ENCODE measurements at places on chromosomes 11 and 22. TPM values are rescaled to one million over a fixed set of nuclear protein-coding genes. Genes with fewer than 3 reads are reported as not detected.

TENM4 gene
- 51.9 TPM for total RNA-seq

MRGPRF gene
- 33.6 TPM for total RNA-seq

PDXP gene
- 13.8 TPM for total RNA-seq

PLXNB2 gene
- total RNA-seq = 118 TPM

PVALB gene
- not detected for total RNA-seq

E2F8 gene
- total RNA-seq = 2.0 TPM

SLC5A1 gene
- total RNA-seq = not detected

OR8A1 gene
- total RNA-seq = not detected

MS4A15 gene
- total RNA-seq = not detected

CABP4 gene
- total RNA-seq = not detected

OR8G5 gene
- not detected for total RNA-seq

DSCAML1 gene
- total RNA-seq = not detected

SERPING1 gene
- 4.3 TPM for total RNA-seq

HTATIP2 gene
- total RNA-seq = 25.2 TPM

HTR3A gene
- total RNA-seq = under 0.01 TPM

OR2AT4 gene
- total RNA-seq = not detected

DDX17 gene
- 412 TPM for total RNA-seq

SLC16A8 gene
- total RNA-seq = not detected

COMMD9 gene
- total RNA-seq = 23.1 TPM

MAFF gene
- total RNA-seq = 43.5 TPM

SCN4B gene
- not detected for total RNA-seq

APOC3 gene
- not detected for total RNA-seq

C22orf23 gene
- total RNA-seq = 0.62 TPM

SESN3 gene
- 10.6 TPM for total RNA-seq

CTSW gene
- 0.12 TPM for total RNA-seq

TTLL1 gene
- 9.6 TPM for total RNA-seq

KIRREL3 gene
- total RNA-seq = 2.6 TPM

CRY2 gene
- total RNA-seq = 18.7 TPM

OR8J3 gene
- total RNA-seq = not detected

ISX gene
- not detected for total RNA-seq

PARVG gene
- total RNA-seq = not detected

EIF1AD gene
- 42.6 TPM for total RNA-seq

AIFM3 gene
- total RNA-seq = 0.33 TPM

GGTLC2 gene
- total RNA-seq = not detected
